ENCODE measurements at places on chromosomes 7 and 10.

GRCh38 chr10:106280896-106281460, 883.5 kb downstream of the SORCS1 start:
- DNase-seq = no peak

DNA sequence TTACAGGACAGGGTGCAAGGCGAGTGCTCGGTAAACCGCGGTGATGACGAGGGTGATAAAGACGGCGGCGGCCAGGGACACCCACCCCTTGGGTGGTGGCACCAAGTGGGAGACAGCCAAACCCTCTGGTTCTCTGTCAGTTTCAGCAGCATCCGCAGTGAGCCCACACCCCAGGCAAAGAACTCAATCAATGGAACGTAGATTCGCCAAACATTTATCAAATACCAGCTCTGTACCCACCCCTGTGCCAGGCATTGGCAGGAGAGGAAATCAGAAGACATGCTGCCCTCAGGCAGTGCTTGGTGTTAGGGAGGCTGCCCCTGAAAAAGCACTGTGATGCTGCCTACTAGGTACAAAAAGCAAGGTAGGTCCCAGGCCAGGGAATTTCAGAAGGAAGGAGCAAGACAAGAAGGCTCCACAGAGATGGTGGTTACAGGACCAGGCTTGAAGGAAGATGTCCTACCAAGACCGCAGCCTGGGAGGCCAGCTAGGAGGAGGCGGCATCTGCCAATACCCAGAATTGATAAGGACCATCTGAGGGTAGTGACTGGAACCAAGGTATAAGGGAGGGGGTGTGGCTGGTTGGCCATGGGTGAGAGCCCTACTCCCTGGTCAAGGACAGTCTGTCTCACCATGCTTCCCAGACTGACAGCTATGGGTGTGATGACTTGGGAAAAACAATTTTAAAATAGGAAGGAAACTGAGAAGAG, 10.2 kb upstream of the PNLIPRP2 start:
- DNase-seq = no peak

DNA sequence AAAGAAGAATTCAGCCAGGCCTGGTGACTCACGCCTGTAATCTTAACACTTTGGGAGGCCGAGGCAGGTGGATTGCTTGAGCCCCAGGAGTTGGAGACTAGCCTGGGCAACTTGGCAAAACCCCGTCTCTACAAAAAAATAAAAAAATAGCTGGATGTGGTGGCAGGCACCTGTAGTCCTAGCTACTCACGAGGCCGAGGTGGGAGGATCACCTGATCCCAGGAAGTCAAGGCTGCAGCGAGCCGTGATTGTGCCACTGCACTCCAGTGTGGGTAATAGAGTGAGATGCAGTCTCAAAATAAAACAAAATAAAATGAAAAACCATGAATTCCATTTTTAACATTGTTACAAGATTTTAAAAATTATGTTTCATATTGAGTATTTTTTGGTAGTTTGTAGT, 988.9 kb upstream of the ZNF722 start:
- DNase-seq = no peak

DNA sequence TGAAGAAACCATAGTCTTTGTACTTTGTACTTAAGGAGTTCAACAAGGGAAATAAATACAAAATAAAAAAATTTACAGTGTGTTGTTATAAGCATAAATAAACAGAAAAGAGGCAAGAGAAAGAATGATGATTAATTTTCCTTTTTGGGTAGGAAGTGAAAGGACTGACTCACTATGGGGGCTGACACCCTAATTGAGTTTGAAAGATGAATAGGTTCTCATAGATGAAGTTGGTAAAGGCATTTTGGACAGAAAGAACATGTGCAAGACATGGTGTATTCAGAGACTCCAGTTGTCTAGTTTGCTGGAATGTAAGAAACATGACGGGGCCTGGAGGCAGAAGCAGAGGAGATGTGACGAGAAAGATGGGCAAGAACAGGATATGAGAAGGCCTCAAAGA, 83.7 kb downstream of the VPS50 start:
- no peak for DNase-seq

DNA sequence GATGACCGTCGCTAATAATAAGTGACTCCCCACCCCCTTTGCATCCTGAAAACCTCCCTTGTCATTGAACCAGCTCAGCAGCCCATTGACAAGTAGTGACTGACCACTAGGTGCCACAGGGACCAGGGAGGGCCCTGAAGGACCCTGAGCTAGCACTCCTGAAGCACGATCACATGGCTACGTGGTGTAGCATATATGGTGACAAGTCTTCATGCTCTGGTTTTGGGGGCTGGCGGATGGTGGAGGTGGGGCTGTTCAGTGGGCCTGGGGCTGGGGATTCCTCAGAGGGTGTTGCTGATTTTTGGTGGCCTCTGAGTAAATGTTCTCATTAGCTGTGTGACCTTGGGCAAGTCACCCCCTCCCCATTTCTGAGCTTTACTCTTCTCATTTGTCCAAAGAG, 4.7 kb downstream of the ADAMTS14 start:
- DNase-seq = no peak

DNA sequence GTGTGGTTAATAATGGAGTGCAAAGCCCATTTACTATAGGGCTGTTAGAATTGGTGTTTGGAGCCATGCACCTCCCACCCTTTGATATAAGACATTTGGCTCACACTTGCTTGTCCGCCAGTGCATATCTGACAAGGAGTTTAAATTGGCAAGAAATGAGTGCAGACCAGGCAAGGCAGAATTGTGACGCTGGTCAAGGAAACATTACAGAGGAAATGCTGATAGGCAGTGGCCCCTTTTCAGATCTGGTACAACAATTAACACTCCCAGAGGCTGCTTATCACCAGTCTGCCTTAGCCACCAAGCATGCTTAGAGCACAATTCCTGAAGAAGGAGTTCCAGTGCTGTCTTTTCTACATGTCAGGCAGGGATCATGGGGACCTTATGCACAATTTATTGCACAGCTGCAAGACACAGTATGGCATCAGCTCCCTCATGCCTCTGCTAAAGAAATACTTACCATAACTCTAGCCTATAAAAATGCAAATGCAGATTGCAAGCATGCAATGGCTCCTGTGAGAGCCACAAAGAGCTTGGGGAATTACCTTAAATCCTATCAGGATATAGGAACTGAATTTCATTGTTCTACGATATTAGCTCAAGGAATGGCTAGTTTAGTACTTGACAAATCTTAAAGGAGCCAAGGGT, 35.2 kb downstream of the OR13A1 start:
- no peak for DNase-seq

DNA sequence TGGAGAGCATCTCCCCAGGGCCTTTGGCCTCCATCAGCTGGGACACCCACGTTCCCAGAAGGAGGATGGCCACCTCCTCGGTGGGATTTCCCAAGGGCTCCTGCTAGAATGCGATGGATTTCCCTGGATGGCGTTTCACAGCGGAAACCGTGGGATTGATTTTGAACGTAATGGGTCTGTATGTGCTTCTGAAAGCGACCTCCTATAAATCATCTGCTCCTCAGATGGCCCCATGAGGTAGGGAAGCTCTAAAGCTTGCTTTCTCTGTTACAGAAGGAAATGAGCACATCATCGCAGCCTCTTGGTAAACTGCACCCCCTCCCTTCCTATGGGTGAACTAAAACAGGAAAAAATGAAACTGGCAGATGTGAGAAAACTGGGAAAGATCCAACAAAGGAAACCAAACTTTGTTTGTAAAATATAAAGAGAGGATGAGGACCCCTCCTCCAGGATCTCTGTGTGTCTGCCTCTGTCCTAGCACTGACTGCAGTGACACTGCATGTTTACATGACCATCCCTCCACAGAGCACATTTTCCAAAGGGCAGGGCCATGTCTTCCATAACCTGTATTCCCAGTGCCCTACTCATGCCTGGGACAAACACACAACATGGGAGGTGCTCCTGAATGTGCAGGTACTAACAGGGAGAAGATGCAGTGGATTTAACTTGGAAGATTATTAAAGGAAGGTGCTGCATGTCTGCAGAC, 57.6 kb downstream of the LYZL1 start:
- DNase-seq = no peak

- DNase-seq = no peak
Observed at GRCh38 chr10:34587002-34587679, 228.0 kb downstream of the PARD3 start.

- DNase-seq = no peak
Observed at GRCh38 chr10:101557541-101557940, 30.5 kb downstream of the POLL start.

- peak; percentile 39 for DNase-seq
Observed at GRCh38 chr10:122331615-122332446, 42.7 kb upstream of the PLEKHA1 start.

GRCh38 chr7:96287132-96287531, 34.8 kb downstream of the SLC25A13 start:
- DNase-seq = no peak

DNA sequence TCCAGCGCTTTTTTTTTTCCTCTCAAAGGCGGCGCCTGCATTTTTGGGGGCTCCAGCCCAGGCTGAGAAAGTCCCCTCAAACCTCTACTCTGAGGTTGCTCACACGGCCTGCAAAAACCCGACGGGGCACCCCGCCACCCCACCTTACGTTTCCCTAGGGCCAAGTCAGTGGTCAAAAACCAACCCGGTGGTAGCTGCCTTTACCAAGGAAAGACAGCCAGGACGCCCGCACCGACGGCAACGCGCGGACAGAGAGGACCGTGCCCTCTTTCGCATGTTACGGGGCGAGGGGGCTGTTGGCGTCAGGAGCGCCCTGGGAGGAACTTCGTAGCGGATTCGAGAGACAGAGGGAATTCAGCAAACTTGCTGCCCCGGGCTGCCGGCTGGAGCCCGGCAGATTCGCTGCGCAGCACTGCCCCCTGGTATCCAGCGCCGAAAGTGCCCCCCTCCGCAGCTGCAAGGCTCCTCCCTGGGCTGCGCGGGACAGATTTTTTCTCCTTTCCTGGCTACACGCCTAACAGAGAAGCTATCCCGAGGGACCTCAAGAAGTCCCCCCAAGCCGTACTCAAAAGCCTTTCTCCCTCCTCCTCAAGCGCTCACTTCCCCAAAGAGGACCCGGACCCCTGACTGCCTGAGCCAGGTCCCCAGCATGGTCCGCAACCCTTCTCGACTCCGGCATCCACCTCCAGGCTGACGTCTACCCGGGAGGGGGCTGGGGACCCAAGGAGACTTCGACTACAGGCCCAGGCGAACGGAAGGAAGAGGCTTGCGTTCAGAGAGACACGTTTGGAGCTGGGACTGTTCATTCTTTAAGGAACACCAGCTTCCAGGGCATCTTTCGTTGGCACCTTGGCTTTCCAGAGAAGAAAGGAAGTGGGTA, 27.7 kb upstream of the VAX1 start:
- peak; percentile 83 for DNase-seq

GRCh38 chr10:35794703-35795102, 152.6 kb upstream of the FZD8 start:
- DNase-seq = no peak

DNA sequence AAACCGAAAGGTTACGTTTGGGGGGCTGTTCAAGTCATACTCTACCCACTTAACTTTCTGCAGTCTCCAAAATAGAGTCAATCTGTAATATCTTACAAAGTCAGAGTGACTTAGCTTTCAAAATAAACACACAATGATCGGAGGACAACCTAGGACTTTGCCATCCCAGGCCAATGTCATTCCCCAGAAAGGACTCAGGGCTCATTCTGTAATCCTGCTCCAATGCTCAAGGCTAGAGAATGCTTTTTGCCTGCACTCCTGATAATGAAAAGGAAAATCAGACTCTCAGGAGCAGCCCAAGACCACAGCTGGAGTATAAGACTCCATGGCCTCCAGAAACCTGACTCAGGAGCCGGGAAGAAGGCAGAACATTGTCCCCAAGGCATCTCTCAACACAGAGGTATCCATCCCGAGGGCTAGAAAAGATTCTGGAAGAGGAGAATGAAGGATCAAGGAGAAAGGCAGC, 28.5 kb upstream of the ASCC1 start:
- DNase-seq = no peak

DNA sequence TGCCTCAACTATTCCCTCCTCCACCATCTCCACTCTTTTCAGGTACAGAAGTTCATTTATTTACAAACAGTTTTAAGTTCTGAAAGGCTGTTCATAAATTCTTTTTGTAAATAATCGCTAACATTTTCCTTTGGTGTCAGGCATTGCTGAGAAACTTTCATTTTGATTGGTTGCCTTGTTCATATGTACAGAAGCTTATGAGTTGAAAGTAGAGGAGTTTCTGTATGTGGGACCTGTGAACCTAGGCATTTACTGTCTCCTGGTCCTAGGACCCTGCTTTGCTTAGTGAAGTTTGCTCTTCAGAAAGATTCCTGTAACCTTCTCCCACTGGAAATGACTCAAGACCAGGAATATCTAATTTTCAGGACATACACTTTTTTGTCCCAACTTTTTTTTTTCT, 30.4 kb downstream of the CCSER2 start:
- no peak for DNase-seq

DNA sequence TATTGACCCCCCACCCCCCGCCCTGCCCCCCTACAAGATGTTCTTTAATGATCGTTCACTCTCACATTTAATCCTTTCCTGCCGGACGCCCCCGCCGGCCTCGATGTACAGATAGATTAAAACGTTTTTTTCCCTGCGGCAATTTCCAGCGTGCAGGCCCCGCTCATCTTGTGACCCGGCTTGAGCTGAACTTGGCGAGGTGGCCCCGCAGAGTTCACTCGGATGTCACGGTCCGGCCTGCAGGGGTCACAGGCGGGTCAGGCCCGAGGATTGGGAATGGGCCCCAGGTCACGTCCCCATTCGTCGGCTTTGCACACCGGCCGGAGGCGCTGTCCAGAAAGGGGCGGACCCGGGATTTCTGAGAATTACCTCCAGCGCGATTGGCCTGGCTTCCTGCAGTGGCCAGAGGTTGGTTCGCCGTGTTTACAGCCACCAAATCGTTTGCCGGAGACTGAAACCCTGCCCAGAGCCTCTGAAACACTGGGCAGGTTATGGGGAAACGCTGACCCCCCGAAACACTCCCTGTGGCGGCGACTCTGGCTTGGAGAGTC, 1.9 kb upstream of the CYP26A1 start:
- peak; percentile 98 for DNase-seq

GRCh38 chr7:22865602-22865960, 42.9 kb upstream of the TOMM7 start:
- DNase-seq = no peak

- no peak for DNase-seq
Observed at GRCh38 chr7:15178065-15178464, 275.5 kb upstream of the DGKB start.

Data from HuH-7.5 (cell line).